ENCODE measurements at places on chromosomes 4 and X.

DNA sequence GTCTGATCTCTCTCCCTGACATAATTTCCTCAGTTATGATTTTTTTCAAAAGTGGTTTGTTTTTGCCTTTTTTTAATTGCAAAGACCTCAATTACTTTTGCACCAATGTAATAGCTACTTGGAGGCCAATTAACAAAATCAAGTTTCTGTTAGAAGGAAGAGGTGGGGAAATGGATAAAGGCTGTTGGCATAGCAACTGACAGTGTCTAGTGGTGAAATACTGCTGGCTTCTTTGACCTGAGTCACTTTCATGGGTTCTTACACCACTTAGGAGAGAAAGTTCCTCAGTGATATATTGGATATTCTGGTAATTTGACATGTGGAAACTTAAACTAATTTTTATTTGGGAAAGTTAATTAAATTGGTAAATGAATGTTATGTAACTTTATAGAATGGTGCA is 26.5 kb upstream of the ATP8A1 start:
- no peak for DNase-seq

- no peak for DNase-seq
Measured at GRCh38 chrX:42399632-42400024, 378.3 kb downstream of the PPP1R2C start.

DNA sequence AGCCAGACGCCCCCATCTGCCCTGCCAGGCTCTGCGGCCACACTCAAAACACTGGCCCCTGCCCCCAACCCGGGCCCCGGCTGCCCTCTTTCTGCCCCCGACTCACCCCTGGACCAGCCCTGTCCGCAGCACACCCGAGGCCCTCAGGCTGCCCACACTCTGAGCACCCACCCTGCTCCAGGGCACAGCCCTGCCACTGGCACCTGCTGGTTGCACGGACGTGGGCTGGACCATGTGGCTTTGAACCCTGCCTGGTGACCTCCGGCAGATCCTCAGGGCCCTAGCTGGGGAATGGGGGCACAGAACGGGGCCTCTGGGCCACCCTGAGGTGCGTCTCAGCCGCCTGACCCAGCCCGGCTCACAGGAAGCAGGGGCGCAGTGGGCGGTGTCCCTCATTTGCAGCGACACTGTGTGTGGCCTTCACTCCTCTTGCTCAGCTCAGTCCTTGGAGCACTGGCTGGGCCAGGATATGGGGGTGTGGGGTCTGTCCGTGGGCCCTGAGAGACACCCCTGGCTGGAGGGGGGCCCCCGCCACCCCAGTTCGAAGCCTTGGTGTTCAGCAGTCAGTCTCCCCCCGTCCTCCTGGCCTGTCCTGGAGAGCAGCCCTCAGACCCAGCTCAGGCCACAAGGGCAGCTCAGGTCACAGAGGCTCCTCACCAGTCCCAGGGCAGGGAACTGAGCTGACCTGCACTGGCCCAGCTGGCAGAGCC is 73.2 kb downstream of the FAM53A start:
- DNase-seq: no peak

DNA sequence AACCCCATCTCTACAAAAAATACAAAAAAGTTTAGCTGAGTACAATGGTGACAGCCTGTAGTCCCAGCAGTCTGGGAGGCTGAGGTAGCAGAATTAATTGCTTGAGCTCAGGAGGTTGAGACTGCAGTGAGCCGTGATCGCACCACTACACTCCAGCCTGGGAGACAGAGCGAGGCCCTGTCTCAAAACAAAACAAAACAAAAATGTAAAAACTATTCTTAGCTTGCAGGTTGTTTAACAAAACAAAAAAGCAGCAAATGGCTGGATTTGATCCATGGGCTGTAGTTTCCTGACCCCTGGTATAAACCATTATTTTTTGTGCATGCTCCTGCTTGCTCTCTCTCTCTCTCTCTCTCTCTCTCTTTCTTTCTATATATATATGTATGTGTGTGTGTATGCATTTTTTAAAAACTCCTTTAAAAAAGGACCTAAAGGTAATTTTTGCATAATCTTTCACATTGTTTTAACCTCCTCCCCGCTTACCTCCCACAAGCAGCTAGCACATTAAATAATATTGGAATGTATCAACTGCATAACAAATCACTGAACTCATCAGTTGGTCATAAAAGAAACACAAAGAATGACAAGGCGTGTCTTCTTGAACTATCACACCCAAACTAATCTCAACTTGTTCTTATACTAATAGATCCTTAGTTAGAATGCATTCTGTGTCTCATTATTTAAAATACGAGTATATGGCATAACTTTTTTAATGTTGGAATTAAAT is 4.8 kb downstream of the AREG start:
- no peak for DNase-seq

DNA sequence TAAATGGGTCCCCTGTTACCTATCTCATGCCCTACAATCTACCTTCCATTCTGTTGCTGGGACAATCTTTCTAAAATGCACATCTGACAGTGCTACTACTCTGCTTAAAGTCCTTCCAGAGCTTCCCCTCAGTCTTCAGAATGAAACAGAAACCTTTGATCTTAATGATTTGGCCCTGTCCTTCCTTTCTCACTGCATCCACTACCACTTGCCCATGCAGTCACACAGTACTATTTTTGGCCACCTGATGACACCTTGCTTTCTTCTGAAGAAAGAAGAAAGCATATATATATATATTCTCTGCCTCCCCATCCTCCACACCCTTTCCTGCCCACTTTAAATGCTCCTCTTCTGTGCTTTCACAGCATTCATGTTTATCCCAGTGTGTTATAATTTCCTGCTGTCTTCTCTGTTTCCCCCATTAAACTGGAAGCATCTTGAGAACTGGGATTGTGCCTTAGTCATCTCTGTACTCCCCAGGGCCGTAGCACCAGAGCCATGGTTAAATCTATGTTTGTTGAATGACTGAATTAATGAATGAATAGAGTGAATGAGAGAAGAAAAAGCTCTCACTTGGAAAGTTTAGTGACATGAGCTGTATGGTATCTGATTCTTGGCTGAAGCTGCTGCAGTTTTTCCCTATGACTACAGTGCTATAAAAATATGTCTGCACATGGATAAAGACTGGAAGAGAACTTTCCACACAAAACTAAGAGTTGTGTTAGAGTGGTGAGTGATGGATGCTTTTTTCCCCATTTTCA is 56.2 kb downstream of the RTL9 start:
- DNase-seq: no peak

DNA sequence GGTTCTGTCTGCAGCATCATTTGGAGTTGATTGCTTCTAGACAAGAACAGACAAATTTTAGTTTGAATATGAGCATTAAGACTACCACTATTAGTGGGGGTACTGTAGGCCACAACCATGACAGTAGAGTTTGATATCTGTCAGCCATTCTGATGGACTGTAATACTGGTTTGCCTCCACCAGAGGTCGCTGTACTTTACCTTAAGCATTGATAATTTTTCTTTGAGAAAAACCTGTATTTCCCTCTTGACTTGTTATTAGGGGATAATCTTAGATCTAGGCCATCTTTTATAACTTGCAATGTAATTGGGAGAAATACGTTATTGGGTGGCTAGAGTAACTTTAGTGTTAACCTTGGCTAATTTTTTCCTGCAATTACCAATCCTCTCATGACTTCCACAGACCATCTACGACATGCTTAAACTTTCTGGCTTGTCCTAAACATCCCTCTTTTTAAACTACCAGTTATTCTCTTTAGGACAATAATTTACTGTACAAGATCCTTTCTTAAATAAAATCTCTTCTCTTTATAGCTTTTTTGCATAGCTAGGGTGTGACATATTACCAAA is 562.4 kb downstream of the MAGEB5 start:
- DNase-seq: no peak

DNA sequence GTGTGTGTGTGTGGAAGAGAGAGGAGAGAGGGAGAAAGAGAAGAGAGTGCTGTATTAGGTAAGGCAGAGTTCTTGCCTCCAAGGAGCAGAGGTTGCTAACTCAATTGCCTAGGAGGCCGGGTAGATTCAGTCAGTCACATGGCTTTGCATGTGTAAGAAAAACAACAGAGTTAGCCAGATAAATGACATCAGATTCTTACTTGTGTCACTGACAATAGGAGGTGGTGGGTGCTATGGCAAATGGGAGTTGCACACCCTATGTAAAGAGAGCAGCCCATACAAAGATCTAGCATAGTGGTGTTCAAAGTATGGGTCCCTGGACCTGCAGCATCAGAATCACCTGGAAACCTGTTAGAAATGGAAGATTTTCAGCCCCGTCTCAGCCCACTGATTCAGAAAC is 14.4 kb upstream of the PGRMC2 start:
- DNase-seq: no peak

GRCh38 chr4:82779032-82779431 is 19.6 kb downstream of the SCD5 start:
- DNase-seq: no peak

DNA sequence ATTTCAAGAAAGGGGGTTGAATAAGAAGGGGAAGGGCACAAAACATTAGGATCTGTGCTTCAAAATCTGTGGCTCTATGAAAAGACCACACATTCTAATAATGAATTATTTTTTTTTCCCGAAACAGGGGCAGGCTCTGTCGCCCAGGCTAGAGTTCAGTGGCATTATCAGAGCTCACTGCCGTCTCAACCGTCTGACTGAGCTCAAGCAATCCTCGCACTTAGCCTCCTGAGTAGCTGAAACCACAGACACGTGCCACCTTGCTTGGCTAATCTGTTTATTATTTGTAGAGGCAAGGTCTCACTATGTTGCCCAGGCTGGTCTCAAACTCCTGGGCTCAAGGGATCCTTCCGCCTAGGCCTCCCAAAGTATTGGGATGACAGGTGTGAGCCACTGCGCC is 33.4 kb downstream of the ACSL1 start:
- DNase-seq: no peak

- peak; percentile 5 for DNase-seq
Measured at GRCh38 chr4:129926936-129927335, 831.0 kb downstream of the C4orf33 start.

GRCh38 chrX:8743126-8743732 is 11.3 kb upstream of the ANOS1 start:
- peak; percentile 59 for DNase-seq

DNA sequence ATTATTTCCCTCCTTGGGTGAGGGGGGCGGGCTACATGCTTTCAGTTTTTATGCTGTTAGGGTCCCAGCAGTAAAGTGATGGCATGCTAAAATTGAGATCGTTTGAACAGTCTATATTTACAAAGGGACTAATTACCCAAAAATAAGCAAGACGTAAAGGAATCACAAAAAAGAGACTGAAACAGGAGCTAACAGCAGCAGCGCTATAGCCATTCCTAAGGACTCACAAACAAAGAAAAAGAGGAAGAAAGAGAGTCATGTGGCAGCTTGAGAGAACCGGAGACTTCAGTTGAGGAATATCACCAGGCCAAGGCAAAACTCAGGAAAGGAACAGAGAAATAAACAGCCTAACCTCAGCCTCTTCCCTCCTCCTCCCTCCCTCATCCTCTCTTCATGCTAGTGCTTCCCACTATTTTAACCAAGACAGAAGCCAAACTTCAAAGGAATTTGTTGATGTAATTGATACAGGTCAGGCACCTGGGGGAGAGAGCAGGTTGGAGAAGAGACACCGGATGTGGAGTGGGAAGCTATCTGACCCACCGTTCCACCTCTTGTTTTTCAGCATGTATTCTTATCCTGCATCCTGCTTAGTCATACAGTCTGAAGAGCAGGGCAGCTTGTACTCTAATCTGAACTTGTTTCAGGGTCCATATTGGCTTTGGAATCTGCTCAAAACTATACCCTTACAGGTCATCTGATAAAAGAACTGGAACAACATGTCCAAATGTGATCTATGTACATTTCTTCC is 383.7 kb downstream of the NAF1 start:
- no peak for DNase-seq

DNA sequence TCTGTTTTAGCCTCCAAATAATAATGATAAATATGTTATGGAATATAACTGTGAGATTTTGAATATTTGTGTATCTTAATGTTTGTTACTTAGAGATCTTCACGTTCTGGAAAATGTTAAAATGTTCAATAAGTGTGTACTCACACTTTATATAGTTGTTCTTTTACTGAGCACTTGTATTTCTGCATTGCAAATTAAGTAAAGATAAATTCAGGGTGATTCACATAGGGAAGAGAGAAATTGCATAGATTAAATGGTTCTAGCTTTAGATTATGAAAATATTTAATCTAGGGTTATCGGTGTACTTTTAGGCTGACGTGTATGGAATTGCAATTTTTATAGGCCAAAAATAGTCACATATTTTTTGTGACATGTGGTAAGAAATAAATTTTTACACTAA is 148.6 kb downstream of the ARHGAP10 start:
- no peak for DNase-seq

- no peak for DNase-seq
Measured at GRCh38 chrX:27438937-27439336, 24.2 kb downstream of the PPP4R3C start.

GRCh38 chr4:87213421-87214075 is 6.9 kb downstream of the KLHL8 start:
- DNase-seq: no peak

GRCh38 chr4:81058621-81059020 is 28.1 kb downstream of the BMP3 start:
- no peak for DNase-seq

DNA sequence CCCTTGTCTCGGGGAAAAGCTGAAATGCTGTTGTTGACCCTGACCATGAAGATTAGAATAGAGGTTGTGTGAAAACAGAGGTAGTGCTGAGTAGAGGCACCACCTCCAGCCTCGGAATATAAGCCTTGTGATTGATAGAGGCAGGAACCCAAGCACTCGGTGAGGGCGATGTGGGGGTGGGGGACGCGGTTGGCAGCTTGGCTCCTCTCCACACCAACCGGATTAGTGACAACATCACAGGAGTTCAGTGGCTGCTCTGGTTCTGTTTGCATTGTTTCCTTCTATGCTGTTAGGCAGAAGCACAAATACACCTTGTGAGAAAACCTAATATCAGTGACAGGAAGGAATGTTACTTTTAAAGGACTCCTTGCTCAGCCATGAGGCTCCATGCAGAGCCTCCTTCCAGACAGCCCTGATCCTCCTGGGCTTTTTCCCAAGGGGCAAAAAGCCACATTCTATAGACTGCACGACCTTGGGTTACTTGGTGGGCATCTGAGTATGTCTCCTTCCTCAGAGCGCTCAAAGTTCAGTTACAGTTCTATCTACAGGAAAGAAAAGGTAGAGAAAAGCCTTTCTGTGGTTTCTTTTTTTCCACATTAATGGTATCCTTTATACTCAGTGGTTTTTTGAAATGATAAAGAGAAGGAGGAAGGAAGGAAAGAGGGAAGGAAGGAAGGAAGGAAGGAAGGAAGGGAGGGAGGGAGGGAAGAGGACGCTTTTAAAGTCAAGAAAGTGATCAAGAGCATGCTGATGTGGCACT is 150.4 kb upstream of the NOCT start:
- DNase-seq: no peak

DNA sequence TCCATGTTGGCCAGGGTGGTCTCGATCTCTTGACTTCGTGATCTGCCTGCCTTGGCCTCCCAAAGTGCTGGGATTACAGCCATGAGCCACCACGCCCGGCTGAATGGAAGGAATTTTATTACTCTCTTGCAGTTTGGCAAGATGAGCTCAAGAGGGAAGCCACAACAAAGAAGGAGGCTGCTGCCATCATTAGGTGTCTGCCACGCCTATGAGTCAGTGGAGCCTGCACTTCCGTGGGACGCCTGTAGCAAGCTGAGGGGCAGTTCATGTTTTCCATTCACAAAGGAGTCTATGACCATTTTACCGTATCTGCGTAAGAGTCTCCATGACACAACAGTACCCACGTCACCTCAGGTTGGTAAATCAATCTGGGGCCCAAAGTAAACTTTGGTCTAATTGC is 51.2 kb upstream of the CHRNA9 start:
- DNase-seq: peak; percentile 5

GRCh38 chr4:18100657-18101056 is 79.1 kb upstream of the LCORL start:
- DNase-seq: no peak

Data from SK-MEL-5 (cell line).